ENCODE measurements at places on chromosomes 16 and 17.

- no peak for DNase-seq
These were observed 336.5 kb upstream of the CDH5 start for GRCh38 chr16:66030036-66030435.

- DNase-seq: no peak
These were observed 5.6 kb downstream of the CUEDC1 start for GRCh38 chr17:57949649-57950048.

DNA sequence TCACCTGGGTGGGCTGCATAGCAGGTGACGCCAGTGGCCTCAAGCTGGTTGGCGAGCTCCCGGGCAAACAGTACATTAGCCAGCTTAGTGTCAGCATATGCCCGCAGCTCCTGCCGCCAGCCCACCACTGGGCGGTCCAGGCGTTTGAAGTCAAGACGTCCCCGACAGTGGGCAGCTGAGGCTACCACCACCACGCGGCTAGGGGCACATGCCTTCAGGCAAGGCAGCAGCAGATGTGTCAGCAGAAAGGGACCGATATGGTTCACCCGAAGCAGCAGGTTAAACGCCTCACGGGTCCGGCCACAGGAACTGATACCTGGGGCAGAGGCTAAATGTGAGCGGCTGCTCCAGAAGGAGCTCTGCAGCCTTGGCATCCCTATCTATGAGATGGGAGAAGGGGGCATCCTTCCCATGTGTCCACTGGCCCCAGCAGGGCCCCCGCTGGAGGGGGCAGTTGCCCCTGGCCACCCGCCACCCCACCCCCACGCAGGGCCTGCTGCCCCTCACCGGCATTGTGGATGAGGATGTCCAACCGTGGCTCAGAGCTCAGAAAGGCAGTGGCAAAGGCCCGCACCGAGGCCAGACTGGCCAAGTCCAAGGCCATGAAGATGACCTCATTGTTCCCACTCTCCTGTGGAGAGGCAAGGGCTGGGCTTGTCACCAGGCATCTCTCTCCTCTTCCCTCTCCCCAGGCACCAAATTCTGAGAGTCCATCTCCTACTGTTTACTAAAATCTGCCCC is 1.7 kb downstream of the DHRS13 start:
- no peak for DNase-seq

GRCh38 chr17:61694095-61694494 is 103.1 kb upstream of the NACA2 start:
- no peak for DNase-seq

GRCh38 chr17:3635474-3636153 is 436 bp downstream of the SHPK start:
- no peak for DNase-seq

DNA sequence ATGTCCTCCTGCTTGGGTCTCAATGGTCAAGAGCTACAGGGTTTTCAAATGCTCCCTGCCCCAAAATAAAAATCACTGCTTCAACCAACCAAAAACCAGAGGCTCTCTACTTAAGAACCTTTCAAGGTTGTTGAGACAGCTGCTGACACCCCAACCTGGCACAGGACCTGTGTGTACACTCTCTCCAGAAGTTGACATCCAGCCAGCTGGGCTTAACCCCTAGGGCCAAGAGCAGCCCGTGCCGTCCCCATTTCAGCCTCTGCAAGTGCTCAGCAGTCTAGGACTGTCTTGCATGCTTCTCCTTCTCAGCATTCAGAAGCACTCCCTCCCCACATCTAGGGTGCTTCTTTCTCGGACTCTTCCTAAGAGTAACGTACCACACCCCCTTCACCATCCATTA is 59.0 kb upstream of the TRAP1 start:
- DNase-seq: no peak

DNA sequence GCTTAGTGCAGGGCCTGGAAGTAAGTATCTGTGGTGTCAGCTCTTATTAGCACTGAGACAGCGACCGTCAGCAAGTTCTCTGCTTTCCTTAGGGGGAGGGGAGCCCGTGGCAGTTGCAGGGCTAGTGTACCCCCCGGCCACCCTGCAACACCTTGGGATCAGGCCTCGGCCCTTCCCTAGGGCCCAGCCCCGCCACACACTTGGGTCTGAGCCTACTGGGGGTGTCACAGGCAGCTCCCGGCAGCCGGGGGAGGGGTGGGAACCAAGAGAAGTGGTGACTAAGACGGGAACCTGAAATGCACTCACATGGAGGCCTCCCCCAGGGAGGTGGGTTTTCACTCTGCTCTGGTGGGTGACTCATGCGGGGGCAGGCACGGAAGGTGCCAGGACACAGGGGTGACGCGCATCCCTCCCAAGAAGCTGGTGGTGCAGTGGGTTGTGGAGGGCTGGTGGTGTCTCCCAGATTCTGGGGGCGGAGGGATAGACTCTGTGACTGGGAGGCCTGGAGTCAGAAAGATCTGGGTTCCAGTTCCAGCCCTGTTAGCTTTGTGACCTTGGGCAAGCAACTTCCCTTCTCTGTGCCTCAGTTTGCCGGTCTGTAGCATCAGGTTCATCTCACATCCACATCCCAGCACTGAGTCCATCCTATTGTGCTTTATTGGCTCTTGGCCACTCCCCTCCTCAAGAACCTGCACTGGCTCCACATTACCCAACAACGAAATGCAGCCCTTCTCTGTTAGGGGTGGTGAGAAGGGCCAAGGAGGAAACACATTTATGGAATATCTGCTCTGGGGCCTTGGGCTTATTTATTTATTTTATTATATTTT is 44.5 kb downstream of the LAT start:
- peak; percentile 93 for DNase-seq

DNA sequence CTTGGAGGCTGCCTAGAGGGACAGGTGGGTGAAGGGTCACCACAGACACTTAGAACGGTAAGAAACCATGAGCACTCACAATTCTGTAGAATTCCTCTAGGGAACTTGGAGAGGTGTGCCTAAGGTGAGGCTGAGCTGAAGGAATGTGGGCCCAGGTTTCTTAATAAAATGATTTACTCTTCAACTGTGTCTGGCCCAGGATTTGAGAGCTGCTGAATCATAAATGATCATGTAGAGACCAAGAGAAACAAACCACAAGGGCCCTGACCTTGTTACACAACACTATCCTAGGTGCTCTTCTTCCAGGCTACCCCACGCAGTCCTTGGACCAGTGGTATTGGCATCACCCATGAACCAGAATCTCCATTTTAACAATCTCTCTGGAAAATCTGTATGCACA is 27.7 kb downstream of the ZNF18 start:
- no peak for DNase-seq

DNA sequence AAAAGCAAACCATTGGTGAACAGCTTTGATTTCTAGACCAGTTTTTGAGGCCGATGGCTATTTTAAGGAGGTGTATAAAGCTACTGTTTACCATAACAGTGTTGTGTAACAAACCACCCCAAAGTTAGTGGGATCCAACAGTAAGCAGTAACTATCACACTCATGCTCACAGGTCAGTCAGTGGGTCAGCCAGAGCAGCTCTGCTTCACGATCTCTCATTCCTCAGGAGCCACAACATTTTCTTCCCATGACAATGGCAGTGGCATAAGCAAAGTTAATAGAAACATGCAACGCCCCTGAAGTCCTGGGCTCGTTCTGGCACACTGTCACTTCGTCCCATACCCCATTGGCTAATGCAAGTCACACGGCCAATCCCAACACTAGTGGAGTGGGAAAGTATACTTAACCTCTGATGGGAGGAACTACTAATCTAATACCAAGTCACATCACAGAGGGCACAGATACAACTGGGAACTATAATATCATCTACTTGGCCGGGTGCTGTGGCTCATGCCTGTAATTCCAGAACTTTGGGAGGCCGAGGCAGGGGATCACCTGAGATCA is 28.0 kb upstream of the B4GALNT2 start:
- DNase-seq: no peak

DNA sequence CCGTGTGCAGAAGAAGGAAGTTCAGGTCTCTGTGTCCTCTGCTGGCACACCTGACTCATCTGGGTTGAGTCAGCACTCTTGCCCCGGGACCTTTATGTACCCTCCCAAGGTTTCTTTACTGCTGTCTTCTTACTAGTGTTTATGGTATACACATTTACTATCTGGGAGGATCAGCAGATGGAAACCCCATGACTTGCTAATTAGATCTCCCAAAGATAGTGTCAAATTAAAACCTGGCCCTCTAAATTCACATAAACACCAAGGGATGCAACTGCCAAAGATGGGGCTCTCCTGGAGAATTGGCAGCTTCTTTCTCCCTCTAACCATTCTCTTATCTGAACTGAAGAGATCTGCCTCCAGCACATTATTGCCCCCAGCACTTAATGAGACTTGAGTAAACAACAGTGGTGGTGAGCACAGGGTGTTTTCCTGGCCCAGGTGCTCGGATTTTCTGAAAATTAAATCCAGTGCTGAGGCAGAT is 718.1 kb upstream of the SOX9 start:
- no peak for DNase-seq

- DNase-seq: no peak
These were observed 34.2 kb downstream of the PIEZO1 start for GRCh38 chr16:88750854-88751253.

DNA sequence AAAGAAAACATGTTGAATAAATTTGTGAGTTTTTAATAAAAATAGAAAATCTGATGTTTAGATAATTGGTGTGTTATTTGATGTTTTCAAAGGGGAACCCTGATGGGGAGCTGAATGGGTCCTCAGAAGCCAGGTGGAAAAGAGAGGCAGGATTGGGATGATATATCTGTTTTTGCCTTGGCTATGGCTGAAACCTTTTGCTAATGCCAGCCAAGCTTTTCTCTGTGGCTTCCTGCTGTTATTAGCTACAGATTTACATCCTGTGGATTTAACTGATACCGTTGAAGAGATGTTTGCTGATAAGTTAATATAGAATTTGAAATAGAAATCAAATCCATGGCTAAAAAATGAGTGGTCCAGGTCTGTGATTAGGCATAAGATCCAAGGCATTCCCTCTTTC is 4.2 kb upstream of the AATF start:
- no peak for DNase-seq

DNA sequence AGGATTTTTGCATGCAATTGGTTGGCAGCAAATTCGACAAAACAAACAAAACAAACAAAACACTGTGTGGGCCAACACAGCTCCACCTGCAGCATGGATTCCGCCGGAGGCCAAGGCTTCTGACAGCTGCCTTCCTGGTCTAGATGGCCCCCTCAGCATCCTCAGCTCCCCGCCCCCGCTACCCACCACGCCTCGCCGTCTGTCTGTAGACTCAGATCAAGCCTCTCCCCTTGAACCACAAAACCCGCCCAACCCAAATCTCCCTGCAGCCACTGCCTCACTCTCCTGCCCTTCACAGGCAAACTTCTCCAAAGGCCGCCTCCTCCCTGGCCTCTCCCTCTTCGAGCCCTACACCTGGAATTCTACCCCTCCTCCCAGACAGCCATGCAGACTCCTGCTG is 57.9 kb downstream of the RTN4RL1 start:
- peak; percentile 62 for DNase-seq

- no peak for DNase-seq
These were observed 10.1 kb downstream of the ST6GALNAC2 start for GRCh38 chr17:76575570-76575969.

- peak; percentile 60 for DNase-seq
These were observed 665 bp upstream of the ALDH3A2 start for GRCh38 chr17:19647697-19648474.

DNA sequence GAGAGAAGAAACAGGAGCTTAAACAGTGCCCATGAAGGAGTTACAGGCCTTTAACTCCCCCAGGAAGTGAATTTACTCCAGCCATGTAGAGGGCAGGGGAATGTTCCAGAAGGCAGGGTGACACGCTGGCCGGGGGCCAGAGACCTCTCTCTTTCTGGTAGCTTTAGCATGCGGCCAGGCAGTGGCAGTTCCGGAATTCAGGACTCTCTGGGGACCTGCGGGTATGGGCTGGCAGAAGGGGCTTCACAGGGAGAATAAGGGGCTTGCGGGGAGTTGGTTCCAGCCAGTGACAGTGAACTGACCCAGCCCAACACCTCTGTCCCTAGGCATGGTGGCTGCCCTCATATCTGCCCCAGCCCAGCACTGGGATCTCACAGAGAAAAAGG is 40.0 kb downstream of the MYH3 start:
- DNase-seq: no peak

DNA sequence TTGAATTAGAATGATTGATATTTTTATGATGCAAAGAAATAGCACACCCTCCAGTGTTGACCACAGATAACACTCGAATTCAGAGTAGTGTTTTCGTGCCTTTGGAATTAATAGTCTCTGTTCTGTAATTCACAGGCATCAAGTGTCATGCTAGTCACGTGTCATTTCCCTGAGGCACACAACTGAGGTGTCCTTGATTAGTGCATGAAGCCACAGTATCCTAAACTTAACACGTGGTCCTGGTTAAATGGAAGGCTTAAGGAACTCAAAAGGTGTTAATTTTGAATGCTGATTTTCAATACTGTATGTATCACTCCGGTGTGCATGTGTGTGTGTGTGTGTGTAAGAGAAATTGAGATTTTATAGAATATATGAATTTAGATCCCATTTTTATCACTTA is 625.6 kb downstream of the TMEM114 start:
- DNase-seq: no peak

GRCh38 chr16:85279825-85280545 is 167.7 kb upstream of the CIBAR2 start:
- no peak for DNase-seq

DNA sequence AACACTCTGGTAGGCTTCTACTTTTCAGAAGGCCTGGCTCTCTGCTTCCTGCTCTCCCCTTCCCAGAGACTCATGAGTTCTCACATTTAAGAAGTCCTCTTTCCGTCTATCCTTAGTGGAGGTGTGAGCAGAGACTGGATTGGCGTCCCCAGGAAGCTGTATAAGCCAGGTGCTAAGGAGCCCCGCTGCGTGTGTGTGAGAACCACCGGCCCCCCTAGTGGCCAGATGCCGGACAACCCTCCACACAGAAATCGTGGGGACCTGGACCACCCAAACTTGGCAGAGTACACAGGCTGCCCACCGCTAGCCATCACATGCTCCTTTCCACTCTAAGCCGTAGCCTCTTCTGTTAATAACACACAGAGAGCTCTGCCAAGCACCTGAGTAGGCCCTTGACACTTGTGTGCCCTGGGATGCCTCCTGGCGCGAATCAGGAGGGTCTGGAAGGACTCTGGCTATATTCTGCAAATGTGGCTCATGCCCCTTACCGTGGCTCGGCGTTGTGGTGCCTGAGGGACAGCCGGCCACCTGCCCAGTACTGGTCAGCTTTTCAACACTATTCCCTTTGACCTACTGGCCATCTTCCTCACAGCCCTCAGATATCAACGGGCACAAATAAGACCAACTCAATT is 13.9 kb downstream of the CYB5D2 start:
- no peak for DNase-seq

- DNase-seq: no peak
These were observed 35.0 kb upstream of the MRC2 start for GRCh38 chr17:62592341-62593099.

- DNase-seq: no peak
These were observed 19.5 kb downstream of the HLF start for GRCh38 chr17:55284001-55284884.

Data from stimulated activated CD8-positive, alpha-beta memory T cell treated with anti-CD3 and anti-CD28 coated beads, Interleukin-4, amount 100 ng/mL, for 48 hours (primary cell).